ELF-1 (cell line): ENCODE measurements at places on chromosomes 2 and 18.

DNA sequence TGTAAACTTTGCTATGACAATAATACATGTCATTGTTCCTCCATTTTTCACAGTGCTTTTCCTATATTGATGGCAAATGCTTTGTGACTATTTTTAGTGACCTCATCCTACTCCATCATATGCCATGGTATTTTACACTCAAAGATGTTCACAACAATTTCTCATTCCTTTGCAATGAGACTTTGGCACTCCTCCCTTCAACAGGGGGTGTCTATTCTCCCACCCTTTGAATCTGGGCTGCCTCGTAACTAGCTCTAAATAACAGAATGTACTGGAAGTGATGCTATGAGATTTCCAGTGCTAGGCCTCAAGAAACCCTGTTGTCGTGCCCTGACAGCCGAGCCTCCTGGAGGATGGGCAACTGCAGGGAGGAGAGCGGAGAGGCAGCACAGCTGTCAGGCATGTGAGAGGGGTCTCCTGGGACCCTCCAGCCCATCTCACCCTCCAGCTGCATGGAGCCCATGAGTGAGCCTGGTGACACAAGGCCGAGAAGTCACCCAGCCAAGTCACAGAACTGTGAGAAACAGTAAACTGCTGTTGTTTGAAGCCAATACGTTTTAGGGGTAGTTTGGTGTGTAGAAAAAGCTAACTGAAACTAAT, 103.1 kb upstream of the APCDD1 start:
- no peak for DNase-seq

GRCh38 chr2:150211164-150211631, 276.3 kb downstream of the RND3 start:
- no peak for DNase-seq

DNA sequence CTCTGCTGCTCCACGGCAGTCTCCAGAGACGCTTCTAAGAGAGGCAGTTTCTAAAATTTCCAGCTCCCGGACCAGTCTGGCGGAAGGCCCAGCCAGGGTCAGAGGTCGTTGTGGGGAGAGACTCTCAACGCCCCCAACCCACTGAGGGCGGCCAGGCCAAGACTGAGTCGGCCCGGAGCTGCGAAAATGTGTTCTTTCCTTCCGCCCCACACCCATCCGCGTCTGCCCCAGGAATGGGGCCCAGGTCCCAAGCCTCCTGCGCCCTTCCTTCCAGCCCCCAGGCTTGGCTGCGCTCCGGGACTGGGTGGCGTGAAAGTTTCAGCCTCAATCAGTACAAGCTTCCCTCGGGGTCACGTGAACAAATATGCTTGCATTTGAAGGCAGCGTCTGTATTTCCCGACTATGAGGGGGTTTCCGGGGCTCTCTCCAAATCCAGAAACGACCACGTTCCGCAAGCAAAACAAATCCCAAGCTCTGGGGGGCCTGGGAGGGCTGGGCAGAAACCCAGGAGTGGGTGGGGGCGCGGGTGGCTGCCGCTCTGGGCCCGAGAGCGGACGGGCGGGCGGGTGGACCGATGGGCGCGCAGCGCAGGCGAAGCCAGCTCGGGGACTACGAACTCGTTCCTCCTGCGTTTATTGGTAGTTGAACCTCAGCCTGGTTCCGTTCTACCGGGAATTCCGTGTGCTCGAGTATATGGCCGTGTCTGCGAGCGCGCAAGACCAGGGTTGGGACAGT, 3.3 kb downstream of the HOXD3 start:
- DNase-seq, result peak; percentile 25

- peak; percentile 92 for DNase-seq
These were observed 9.5 kb upstream of the SMAD7 start for GRCh38 chr18:48959921-48960920.

- no peak for DNase-seq
These were observed 15.5 kb upstream of the CACNB4 start for GRCh38 chr2:152114366-152114765.

GRCh38 chr2:214629875-214630274, 179.6 kb downstream of the BARD1 start:
- DNase-seq, result no peak

- DNase-seq, result no peak
These were observed 95.3 kb downstream of the EVA1A start for GRCh38 chr2:75465317-75465984.

GRCh38 chr2:46780801-46781445, 134.7 kb downstream of the MCFD2 start:
- peak; percentile 68 for DNase-seq

DNA sequence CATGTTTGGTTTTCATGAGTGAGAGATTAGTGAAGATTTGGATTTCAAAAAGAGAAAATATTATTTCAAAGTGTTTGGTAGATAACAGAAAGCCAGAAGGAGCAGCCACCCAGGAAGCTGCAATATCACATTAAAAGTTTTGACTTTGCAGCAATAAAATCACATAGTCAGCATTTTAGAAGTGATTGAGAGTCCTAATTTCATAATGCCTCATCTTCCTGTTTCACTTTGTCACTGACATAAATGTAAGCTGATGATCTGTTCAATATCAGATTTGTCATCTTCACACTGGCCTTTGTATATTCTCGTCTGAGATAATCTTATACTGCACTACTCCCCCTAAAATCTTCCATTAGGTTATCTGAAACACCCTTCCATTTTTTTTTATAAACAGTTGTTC, 690.5 kb downstream of the ADCYAP1 start:
- no peak for DNase-seq

GRCh38 chr2:200689115-200689514, 103.3 kb downstream of the AOX1 start:
- no peak for DNase-seq
